Natural killer cell (primary cell): ENCODE measurements at places on chromosomes 5 and 9. TPM values are rescaled to one million over a fixed set of nuclear protein-coding genes. Genes with fewer than 3 reads are reported as not detected.

DNA sequence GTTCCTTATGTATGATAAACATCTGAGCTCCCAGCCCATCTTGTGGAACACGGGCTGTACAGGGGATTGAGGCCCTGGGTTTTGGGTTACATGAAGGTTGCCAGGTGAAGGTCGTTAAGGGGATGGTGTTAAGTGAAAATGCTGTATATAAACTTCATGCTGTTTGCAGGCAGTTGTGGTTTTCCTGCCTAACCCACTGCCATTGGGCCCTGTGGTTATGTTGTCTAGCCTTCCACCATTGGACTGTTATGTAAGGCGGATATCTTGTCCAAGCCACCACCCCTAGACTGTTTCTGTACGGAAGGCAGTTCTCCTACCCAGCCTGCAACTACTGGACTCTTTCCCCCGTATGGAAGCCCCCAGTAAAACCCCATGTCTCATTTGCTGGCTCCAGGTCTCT is 246.1 kb downstream of the KIF4B start:
- no peak for DNase-seq

Gene FOXD4
- not detected for total RNA-seq

DNA sequence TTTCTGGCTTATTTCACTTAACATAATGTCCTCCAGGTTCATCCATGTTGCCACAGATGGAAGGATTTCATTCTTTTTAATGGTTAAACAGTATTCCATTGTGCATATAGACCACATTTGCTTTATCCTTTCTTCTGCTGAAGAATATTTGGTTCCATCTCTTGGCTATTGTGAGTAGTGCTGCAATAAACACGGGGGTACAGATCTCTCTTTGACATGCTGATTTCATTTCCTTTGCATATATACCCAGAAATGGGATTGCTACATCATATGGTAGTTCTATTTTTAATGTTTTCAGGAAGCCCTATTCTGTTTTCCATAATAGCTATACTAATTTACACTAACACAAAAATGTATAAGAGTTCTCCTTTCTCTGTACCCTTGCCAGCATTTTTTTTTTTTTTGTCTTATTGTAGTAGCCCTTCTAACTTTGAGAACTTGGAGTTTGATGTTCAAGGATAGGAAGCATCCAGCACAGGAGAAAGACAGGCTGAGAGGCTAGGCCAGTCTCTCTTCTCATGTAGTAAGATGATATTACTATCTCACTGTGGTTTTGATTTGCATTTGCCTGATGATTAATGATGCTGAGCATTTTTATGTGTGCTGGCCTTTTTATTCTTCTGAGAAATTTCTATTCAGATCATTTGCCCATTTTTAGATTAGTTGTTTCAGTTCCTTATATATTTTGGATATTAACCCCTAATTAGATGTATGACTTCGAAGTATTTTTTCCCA is 592.2 kb upstream of the ZNF608 start:
- no peak for DNase-seq

Gene PLCXD3
- total RNA-seq = not detected

GRCh38 chr5:167827766-167828165 is 463.7 kb upstream of the WWC1 start:
- DNase-seq = no peak

DNA sequence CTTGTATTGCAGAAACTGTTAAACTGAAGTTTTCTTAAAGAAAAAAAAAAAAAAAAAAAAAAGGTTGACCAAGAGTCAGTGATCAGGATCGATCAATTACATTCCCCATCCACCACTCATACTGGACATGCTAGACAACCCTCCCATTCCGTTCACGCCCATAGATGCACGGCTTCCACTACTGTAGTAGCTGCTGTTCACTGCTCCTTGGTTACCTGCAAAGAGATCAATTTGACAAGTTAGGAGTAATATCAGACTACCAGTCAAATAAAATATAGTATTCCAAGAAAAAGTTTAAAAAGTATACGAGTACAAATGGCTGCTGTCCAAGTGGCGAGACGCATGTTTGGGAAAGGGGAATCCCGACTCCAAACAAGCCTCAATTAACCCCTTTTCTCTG is 8.7 kb downstream of the HNRNPH1 start:
- peak; percentile 33 for DNase-seq

Gene ZDHHC11
- 2.2 TPM for total RNA-seq
